ENCODE measurements at places on chromosomes 4 and X.
A peak's percentile ranks its signal among the peaks of the same experiment; 100 is the strongest.

DNA sequence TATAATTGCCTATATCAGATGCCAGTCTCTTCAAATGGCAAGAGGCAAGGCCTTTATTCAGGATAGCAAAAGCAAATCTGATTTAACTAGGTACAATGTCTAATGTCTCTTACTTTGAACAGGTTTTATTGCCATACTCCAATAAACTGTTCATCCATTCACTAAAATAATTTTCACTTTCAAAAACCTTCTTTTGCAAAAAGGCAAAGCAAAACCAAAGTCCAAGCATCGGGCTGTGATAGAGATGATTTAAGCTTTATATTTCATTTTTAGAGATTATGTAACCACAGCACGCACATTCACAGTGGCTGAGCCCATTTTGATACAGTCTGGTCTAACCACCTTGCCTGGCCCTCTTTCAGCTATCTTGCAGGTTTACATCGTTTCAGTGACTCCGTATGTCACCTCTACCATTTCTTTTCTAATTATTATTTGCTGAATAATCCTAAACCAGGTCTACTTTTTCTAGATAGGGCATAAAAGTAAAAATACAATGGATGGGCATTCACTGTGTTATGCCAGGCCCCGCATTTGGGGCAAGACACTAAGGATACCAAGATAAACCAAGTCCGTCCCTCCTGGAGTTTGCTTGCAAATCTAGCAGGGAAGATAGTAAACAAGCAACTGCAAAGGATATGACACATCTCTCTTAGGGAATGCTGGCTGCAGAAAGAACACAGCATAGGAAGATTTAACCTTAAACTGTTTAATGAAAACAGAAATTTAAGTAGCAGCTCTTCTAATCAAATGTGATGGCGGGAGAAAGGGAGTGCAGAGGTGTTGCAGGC is 1.8 kb downstream of the CASP3 start:
- DNase-seq, result peak; percentile 3

DNA sequence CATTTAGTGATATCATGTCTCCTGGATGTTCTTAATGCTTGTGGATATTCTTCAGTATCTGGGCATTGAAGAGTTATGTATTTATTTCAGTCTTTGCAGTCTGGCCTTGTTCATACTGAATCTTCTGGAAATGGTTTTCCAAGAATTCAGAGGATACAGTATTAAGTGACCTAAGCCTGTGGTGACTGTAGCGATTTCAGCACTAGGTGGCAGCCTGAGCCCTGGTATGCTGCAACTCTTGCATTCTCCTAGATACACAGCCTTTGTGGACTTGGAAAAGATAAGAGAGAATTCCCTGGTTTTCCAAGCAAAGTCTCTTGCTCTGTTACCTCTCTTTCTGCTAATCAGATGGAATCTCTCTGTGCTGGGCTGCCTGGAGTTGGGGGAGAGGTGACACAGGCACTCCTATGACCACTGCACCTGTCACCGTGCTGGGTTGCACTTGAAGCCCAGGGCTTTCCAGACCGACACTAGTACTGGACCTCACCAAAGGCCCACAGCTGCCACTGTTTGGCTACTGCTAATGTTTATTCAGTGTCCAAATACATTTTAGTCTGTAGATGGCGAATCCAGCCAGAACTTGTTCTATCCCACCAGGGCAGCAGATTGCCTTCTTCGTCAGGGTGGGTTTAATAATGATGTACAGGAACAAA is 19.3 kb upstream of the SPIN2A start:
- peak; percentile 30 for DNase-seq

DNA sequence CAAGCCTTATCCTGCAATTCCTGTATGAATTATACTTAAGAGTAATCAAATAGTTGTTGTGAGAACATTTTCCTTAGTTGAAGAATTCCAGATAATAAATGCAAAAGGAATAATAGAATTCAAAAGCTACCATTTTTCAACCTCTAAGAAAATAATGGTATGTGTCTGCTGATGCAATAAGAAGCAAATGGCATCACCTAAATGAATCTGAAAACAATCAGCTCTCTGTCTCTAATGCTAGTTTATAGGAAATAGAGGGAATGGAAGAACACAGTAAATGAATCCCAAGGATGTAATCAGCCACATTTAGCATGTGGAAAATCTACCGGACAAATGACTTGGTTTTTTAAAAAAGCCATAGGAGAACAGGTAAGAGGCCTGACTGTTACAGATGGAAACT is 115.1 kb downstream of the DCHS2 start:
- DNase-seq, result no peak

DNA sequence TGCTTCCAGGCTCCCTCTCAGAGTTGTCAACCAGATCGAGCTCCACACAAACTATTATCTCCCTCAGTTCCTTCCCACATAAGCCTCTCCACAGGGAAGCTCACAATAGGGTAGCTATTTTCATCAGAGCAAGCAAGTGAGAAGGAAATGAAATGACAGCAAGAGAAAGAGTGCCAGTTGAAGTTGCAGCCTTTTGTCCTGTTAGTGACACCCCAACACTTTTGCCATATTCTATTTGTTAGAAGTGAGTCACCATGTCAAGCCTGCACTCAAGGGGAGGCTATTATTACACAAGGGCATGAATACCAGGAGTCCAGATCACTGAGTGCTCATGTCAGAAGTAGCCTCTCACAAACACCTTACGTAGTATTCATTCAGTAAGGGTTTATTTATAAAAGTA is 266.3 kb upstream of the NOCT start:
- no peak for DNase-seq

DNA sequence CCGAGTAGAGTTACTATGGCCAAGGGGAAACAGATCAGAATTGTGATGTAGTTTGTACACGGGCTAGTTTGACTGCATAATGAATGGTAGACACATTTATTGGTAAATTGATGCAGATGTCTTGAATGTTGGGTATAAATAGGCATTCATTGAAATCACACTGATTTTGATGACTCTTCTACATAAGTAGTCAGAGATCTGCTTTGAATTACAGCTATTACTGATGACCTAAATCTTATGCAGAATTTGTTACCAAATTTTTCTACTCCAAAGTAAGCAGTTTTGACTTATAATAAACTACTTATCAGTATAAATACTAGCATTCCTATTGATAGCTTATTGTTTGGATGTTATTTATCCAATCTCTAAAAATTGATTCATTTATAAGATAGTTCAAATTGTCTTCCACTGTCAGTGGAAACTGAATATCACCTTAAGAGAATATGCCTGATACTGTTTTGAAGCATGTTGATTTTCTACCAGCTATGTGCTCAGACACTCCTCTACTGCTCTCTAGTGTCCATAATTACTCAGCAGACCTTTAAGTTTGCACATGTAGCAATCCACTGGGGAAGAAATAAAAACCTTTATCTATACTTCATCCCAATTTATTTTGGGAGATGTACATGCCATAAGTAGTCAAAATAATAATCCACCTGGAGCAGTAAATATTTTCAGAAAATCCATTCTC is 120.3 kb downstream of the RASL11B start:
- DNase-seq, result peak; percentile 30

GRCh38 chrX:150759568-150760416 is 66.6 kb downstream of the MTMR1 start:
- no peak for DNase-seq

GRCh38 chrX:118675326-118675965 is 52.0 kb upstream of the IL13RA1 start:
- no peak for DNase-seq

- DNase-seq, result no peak
Measured at GRCh38 chrX:96907516-96908272, 24.0 kb downstream of the RPA4 start.

DNA sequence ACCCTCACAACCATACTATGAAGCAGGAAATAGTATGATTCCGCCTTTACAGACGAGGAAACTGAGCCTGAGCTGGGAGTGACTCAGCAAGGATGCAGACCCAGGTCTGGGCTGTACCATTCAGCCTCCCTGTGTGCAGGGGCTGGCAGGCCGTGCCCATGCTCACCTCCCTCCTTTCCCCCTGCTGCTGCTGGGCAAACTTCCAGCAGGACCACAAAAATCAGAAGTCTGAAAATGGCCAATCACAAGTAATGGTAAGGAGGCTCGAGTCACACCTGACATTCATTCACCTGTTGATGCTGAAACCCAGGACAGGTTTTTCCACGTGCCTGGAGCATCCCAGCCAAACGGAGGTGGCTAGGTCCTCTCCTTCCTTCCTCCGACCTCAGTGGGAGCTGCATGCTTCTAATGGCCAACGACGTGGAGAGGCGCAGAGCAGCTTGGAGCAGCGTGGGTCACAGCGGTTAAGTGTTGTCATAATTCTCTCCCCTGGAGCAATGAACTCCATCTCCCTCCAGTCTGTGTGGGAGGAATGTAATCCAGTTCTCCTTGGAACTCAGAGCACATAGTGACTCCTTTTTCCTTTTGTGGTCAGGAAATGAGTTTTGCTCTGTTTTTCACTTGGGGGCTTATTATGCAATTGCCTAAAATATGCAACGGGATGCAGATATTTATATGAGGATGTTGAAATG is 371.7 kb downstream of the BCOR start:
- no peak for DNase-seq

DNA sequence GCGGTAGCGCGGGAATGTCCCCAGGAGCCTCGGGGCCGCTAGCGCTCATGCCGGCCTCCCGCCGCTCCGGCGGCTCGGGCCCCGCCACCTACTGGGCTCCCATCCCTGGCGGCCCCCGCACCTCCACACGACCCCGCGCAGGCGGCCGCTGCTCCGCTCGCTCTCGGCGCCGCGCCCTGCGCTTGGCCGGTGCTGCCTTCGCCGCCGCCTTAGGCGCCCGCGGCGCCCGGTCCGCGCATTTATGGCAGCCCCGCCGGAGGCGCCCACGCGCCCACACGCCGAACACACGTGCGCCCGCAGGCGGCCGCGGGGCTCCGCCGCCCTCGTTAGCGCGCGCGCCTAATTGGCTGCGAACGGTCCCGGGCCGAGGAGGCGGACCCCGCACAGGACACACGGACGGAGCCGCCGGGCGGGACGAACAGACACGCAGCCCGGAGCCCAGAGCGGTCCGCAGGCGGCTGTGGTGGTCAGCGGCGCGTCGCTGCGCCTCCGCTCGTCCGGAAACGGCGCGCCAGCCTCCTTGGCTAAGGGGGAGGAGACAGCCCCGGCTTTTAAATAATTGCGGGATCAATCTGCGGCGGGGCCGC is at the start of gene NKX1-1:
Gene NKX1-1 (minus strand): TSS at position 49 of the 587 bp plus-strand sequence. CDS start 0 bp downstream, at position 49.
- DNase-seq, result no peak

- DNase-seq, result no peak
Measured at GRCh38 chr4:651884-652642, 22.0 kb downstream of the ATP5ME start.

GRCh38 chrX:38717871-38718270 is 83.4 kb upstream of the MID1IP1 start:
- DNase-seq, result peak; percentile 2

GRCh38 chrX:79630033-79631009 is 263.2 kb upstream of the ITM2A start:
- DNase-seq, result peak; percentile 39

- no peak for DNase-seq
Measured at GRCh38 chr4:150717952-150718351, 136.0 kb downstream of the MAB21L2 start.

DNA sequence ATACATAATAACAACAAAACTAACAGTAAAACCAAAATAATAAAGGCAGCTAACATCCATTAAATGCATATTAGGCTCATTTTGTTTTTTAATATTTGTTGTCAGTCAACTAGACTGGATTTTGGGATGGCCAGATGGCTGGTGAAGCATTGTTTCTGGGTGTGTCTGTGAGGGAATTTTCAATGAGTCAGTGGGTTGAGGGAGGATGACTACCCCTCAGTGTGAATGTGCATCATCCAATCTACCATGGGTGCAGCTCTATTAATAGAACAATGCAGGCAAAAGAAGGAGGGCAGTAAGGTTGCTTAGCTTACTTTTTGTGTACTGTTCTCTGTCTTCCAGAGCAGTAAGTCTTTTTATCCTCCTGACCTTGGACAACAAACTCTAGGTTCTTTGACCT is 484.2 kb upstream of the HS3ST1 start:
- no peak for DNase-seq

- DNase-seq, result no peak
Measured at GRCh38 chr4:77073981-77074380, 1.8 kb downstream of the CCNI start.
